ENCODE measurements at places on chromosomes 2 and 18.

- peak; percentile 12 for DNase-seq
Observed at GRCh38 chr2:240948905-240949790, 43.0 kb downstream of the CROCC2 start.

- DNase-seq = no peak
Observed at GRCh38 chr2:50344509-50345106, 687.3 kb downstream of the NRXN1 start.

DNA sequence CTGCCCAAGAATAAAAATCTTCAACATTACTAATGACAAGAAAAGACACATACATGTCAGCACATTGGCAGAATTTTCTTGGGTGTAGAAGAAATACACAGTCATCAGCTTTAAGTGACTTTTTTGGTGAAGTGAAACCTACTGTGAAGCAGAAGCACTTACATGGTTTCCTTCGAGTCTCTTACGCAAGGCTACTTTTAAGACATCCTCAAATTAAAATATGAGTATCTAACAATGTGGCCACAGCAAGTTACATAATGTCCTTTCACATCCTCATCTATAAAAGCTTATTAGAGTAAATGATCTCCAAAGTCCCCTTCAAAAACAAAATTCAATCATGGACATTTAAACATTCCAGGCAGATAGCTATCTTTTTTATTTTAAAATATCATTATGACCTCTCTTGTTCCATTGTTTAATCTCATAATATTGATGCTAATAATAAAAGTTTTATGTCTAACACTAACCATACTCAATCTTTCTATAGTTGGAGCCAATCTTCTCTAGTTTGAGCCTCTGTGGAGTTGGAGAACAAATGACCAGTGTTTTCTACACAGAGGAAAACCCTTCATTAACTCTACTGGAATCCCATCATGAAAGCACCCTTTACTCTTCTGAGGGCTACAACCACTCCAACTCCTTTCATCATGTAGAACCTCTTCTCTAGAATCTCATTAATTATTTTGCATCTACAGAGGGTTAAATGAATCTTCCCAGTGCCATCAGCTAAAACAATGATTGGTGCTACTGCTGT is 182.2 kb upstream of the ZFP36L2 start:
- DNase-seq = no peak

DNA sequence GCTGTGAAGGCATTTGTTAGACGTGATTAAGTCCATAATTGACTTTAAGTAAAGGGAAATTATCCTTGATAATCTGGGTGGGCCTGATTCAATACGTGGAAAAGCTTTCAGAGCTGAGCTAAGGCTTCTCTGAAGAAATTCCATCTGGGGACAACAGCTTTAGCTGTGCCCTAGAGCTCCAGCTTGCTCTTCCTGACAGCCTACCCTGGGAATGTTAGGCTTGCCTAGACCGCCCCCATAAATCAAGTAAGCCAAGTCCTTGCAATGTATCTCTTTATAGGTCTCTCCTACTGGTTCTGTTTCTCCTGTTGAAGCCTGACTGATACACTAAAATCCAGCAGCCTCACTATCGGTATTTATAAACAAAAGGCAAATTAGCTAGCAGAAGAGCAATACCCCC is 160.0 kb downstream of the STK39 start:
- no peak for DNase-seq

GRCh38 chr2:63667132-63667700 is 78.5 kb downstream of the MDH1 start:
- no peak for DNase-seq

GRCh38 chr18:45874491-45875184 is 49.2 kb downstream of the SIGLEC15 start:
- no peak for DNase-seq

DNA sequence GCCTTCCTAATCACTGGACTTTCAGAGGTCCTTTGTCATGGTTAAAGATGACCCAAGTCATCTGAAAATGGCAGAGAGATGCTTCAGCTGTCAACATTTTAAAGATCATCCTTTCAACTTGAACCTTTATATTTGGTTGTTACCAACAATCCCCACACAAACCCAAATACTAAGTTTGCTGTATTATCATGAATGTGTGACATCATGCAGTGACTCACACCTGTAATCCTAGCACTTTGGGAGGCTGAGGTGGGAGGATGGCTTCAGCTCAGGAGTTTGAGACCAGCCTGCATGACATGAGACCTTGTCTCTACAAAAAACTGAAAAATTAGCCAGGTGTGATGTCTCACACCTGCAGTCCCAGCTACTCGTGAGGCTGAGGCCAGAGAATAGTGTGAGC is 55.2 kb upstream of the NRP2 start:
- no peak for DNase-seq

DNA sequence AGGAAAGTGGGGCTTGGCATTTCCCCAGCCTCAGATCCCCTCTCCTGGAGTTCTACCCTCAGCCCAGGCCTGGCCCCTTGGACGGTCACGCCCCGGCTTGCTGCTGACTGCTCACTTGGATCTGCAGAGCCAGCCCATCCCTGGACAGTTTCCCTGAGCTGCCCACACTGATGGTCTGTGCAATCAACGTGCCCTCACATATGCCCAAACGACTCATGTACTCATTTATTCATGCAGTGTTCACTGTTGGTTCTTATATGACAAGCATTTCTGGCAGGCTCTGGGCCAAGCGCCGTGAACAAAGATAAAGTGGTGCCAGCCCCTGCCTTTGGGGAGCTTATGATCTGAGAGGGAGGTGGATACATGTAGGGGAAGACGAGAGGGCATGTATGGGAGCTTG is 20.3 kb upstream of the GLI2 start:
- DNase-seq = no peak

DNA sequence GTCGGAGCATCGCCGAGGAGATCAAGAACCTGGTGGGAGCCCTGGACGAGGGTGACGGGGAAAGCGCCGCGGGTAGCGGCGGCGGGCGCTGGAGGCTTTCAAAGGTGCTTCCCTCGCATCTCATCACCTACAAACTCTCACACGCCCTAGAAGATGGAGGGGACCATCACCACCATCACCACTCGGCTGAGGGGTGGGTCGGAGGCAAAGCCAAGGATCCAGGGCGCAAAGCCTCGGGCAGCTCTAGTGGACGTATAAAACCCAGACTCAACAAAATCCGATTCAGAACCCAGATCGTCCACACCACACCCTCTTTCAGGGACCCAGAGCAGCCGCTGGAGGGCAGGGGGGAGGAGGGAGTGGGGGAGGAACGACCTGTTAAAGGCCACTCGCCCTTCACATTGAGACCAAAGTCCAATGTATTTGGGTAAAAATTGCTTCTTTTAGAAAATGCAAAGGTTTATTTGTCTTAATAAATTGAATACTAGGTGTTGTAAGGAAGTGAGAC is 1.5 kb downstream of the SOWAHC start:
- DNase-seq = no peak

- DNase-seq = no peak
Observed at GRCh38 chr2:128793404-128793803, 474.7 kb upstream of the HS6ST1 start.

GRCh38 chr18:64882896-64883295 is 734.0 kb upstream of the LINC00305 start:
- DNase-seq = no peak

GRCh38 chr2:208039376-208040110 is 14.2 kb upstream of the PLEKHM3 start:
- no peak for DNase-seq

DNA sequence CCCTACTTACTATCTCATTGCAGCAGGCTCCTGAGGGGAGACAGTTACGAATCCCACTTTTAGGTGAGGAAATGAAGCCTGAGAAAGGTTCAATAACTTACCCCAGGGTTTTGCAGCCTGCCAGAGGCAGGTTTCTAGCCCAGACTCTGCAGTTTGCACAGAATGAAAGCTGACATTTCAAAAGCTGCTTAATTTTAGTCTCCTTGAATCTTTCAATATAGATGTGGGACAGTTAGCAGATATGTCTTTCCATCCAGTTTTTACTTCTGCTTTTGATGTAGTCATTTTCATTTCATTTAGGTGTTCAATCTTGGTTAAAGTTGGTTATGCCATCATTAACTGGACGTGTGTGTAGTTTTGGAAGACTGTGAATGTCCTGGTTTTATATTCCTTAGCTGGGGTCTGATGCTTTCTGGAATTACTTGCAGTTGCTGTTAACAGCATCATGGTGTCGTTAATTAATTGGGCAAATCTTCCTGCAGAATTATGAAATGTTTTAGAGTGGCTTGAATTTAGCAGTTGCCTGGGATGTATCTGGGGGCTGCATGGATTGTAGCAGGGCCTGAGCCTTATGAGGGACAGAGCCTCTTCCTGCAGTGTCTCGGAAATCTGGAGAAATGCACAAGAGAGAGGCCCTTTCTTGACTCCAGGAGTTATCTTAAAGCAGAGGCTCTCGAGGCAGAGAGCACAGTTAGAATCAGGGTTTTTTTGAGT is 100.8 kb downstream of the ZNF532 start:
- no peak for DNase-seq

- DNase-seq = no peak
Observed at GRCh38 chr2:61463769-61464475, 7.0 kb downstream of the USP34 start.

GRCh38 chr2:183495079-183495478 is 370.8 kb downstream of the NUP35 start:
- DNase-seq = no peak

All from tibial artery (tissue), 4 donors.